NCI-H2227 treated with DMSO at 0.1 percent for 48 hours (cell line): ENCODE measurements at places on chromosomes 7 and 10.

DNA sequence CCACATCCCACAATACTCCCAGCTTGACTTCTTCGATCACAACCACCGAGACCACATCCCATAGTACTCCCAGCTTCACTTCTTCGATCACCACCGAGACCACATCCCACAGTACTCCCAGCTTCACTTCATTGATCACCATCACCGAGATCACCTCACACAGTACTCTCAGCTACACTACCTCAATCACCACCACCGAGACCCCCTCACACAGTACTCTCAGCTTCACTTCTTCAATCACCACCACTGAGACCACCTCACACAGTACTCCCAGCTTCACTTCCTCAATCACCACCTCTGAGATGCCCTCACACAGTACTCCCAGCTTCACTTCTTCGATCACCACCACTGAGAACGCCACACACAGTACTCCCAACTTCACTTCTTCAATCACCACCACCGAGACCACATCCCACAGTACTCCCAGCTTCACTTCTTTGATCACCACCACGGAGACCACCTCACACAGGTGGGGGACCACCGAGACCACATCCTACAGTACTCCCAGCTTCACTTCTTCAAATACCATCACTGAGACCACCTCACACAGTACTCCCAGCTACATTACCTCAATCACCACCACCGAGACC, 8.6 kb downstream of the MUC3A start:
- DNase-seq: no peak

- no peak for DNase-seq
Observed at GRCh38 chr7:33504266-33504665, 374.9 kb downstream of the BBS9 start.

DNA sequence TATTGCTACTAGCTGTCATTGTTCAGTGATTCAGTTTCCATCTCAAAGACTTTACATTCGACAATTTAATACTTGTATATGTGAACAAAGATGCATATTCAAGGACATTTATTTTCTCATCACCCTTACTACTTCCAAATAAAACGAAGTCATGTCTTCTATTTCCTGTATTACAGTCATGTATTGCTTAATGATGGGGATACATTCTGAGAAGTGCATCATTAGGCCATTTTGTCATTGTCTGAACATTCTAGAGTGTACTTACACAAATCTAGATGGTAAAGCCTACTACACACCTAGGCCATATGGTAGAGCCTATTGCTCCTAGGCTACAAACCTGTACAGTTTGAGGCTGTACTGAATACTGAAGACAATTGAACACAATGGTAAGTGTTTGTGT, 6.5 kb downstream of the C10orf95 start:
- no peak for DNase-seq

DNA sequence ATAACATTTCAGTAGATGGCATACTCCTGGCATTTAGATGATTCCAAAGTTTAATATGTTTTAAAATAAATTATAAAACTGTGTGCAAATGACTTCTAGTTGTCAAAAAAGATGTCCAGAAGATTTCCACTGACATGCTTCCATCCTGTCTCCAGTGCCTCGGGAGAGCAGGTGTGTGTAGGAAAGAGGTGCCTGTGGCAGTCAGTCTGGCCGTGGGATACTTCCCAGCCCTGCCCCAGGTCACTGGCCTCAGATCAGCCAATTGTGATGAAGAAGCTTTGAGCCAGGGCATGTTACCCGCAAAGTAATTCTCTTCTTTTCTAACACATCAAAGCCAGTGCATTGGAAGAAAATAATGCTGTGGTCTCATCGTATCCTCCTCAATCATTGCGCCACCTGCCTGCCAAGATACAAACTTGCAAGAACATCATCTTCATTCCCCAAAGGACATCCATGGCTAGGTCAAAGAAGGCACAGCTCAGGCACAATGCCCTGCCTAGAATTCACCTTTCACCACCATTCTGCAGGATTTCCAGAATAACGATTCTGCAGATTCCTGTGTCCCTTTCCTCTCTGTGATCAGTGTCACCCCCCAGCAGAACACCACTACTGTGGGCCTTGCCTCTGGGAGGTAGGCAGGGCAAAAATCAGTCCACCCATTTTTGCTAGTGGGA, 6.3 kb upstream of the KCNMA1 start:
- DNase-seq: peak; percentile 43
